Tibial nerve (tissue), 4 donors: ENCODE measurements at places on chromosomes 5 and 9.

DNA sequence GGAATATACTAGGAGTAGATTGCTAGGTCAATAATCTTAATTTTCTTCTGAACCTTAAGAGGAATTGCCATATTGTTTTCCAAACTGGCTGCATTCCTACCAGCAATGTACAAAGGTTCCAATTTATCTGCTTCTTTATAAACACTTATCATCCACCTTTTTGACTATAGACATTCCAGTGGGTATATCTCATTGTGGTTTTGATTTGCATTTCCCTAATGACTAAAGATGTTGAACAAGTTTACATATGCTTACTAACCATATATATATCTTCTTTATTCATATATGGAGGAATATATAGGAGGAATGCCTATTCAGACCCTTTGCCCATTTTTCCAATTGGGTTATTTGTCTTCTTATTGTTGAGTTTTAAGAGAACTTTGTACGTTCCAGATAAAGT is 7.6 kb downstream of the DNAJC18 start:
- DNase-seq: no peak

DNA sequence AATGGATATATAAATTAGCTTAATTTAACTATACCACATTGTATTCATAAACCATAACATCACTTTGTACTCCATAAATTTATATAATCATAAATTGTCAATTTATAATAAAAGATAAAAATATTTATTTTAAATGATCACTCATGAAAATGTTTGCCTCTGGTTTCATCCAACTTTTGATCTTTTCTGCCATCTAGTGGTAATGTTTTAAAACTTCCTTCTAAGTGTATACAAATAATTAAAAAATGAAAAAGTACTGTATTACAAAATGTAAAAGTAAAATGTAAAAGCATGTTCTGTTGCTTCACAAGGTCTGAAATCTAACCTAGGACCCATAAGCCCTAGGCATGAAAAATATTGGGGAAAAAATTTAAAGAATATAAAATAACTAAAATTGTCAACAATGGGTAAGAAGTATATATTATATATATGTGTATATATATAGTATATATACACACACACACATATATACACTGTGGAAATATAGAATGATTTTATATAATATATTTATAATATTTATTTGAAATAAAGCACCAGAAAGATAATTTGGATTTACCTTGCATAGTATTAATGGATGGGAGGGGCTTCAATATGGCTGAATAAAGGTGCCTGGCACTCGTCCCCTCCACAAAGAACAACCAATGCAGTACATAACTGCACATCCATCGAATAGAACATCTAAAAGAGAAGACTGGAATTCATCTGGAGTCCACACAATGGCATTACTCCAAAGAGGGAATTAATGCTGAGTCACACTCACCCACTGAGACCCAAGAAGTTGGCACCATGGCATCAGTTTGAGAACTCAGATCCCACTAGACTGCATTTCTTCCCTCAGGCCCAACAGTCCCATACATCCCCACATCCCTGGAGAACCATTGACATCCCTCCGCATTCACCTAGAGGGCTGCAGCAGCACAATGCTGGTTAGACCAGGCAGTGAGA is 32.5 kb downstream of the ANXA1 start:
- DNase-seq: no peak

DNA sequence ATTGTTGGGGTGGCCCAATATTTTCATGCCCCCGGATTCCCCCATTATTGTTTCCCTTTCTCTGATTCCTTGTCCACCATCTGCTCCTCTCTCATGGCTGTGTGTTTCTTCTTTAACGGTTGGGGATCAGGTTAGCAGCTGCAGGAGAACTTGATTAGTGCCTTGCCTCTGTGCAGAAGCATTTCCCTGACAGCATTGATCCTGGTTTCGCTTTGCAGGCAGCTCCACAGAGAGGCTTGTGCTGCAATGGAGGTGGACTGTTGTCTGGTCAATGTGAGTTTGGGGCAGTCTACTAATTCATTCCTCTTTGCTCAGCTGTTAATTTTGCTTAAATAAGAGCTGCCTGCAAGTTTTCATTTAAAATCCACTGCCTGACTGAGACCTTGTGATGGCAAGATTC is 32.5 kb upstream of the SSBP2 start:
- no peak for DNase-seq

GRCh38 chr9:71984403-71984802 is 73.0 kb downstream of the C9orf85 start:
- DNase-seq: no peak

DNA sequence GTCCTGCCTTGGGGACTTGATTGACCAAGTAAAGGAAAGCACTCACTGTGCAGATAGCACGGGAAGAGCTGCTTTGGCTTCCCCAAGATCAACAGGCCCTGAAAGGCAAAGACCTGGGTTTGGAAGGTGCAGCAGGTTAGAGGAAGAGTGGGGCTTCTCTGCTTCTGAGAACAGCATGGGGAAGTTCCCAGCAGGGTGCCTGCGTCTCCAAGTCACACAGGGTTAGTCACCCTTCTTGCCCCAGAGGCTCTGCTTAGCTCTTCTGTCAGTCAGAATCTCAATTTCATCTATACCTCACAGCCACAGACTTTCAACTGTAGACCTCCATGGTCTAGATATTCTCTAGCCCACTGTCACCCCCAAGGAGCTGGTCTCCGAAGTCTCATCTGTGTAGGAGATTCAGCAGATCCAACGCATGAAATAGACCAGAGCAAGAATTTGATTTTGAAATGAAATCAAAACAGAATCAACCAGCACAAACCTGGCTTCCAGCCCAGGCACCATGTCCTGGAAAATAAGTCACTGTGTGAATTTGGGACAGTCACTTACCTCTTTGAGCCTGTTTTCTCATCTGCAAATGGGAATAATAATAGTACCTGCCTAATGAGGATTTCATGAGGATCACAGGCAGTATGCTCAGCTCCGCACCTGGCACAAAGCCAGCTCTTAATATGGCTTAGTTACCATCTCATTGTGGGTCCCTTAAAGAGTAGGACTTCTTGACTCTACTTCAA is 64.0 kb downstream of the SFXN1 start:
- no peak for DNase-seq

DNA sequence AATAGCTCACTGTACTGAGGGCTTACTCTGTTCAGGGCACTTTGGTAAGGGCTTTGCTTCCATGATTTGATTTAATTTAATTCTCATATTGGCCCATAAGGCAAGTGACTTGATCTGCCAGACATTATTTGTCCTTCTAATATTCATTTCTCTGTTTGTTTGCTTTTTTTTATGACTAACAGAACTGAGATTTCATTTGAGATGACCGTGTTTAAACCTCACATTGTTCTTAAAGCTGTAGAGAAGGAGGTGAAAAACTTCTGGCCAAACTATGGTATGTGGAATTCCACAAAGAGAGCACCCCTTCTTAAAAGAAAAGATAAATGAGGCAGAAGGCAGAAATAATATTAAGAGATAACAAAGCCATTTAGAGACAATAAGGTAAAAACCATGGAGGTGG is 775.6 kb upstream of the ACO1 start:
- DNase-seq: no peak

DNA sequence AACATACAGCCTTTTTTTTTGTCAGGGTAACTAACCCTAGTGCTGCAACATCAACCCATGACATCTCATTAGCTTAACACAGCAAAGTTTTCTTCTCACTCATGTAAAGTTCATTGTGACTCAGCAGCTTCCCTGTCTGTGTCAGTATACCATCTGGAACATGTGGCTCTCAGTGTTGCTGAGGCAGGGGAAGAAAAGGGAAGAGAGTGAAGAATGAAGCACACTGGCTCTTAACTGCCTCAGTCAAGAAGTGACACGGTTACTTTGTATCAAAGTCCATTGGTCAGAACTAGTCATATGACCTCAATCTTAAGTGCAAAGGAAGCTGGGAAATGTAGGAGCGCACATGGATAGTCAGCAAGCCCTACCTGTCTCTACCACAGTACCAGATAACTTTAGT is 185.0 kb upstream of the ELL2 start:
- no peak for DNase-seq

- DNase-seq: no peak
These were observed 977 bp downstream of the MGAT4B start for GRCh38 chr5:179805529-179806249.

DNA sequence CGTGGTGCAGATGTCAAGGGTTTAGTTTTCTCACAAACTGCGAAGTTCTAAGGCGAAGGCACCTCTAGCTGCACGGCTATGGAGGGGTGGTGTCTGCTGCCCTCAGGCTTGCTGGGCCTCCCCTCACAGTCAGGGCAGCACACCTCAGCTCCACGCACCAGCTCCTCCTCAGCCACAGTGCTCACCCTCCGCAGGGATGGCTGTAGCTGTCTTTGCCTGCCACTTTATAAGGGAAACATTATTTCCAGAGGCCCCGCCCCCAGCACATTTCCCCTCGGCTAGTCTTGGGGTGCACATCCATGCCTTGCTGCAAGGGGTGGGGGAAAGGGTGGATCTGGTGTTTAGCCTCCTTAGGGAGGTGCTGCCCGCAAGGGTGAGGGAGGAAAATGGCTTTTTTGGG is 154.6 kb downstream of the TRIO start:
- no peak for DNase-seq

DNA sequence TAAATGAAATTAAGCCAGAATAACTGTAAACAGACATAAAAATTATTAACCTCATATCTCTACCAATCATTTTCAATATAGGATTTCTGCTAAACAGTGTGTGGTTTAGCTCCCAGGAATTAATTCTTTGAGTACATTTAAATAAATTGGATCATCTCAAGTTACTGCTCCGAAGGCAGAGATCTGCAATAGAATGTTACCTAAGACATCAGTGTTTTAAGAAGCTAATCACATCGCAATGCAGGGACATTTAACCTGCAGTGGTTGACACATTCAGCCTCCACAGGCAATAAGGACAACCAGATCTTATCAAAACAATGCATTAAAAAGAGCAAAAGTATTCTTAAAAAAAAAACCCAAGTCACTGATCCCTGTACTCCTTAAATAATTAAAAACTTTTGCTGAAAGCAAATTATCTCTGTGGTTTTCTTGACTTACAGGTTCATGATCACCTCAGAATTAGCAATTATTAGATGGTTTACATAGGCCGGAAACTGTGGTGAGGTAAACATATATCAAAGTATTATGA is 45.7 kb downstream of the PRDM6 start:
- no peak for DNase-seq
